Effector memory CD8-positive, alpha-beta T cell (primary cell): ENCODE measurements at places on chromosomes 7 and 10.
A peak's percentile ranks its signal among the peaks of the same experiment; 100 is the strongest.

- DNase-seq = no peak
Measured at GRCh38 chr10:44723619-44724325, 187.4 kb upstream of the TMEM72 start.

GRCh38 chr7:41058986-41059741 lies 643.7 kb downstream of the INHBA start:
- no peak for DNase-seq

GRCh38 chr10:22705527-22705926 lies 8.9 kb downstream of the PIP4K2A start:
- DNase-seq = no peak

DNA sequence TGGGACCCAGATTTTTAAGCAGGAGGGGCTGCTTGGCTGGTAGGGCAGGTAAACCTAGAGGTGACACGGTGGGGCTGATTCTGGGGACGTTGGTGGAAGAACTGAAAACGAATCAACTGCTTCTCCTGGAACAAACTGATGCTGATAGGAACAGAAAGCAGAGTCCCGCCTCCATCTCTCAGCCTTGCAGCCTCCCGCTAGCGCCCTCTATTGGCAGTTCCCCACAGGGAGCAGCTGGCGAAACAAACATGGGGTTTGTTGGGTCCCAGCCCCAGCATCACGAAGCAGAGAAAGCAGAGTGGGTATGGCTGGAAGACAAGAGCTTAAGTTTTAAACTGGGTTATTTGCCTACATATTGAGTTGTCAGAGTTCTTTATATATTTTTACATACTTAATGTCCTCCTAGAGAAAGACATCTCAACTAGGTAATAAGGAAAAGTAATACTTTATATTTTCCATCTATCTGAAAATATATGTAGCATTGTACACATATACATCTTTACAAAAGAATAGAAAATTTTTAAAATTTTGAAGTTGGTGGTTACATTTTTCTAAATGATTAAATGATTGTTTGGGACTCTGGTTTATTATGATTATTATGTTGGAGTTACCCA lies 42.3 kb upstream of the FOXI2 start:
- no peak for DNase-seq

DNA sequence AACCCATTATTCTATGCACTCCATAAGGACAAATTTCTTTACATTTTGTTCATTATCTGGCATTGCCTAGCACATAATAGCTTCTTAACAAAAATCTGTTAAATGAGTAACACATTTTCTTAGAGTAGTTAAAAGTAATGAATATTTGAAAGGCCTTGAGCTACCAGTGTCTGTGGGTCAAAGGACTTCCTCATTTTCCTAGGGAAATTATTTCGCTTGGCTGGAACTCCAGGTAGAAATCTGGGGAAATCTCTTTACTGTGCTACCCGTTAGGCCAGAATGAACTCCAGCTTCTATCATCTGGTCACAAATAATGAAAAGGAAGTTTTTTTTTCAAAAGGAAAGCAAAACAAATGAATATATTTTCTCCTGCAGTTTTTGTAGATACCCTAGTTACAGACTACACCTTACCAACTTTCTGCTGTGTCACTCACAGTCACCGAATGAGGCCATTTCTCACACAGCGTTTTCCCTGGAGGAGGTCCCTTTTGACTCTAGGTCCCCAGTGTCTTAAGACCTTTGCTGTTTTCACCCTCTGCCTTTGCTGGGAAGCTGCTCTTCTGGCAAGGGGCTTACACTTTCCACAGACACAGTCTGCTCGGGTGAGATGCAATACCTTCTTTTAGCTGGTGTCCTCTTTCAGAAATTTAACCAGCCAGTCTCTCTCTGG lies 1.6 kb downstream of the SAMD9L start:
- DNase-seq = no peak

DNA sequence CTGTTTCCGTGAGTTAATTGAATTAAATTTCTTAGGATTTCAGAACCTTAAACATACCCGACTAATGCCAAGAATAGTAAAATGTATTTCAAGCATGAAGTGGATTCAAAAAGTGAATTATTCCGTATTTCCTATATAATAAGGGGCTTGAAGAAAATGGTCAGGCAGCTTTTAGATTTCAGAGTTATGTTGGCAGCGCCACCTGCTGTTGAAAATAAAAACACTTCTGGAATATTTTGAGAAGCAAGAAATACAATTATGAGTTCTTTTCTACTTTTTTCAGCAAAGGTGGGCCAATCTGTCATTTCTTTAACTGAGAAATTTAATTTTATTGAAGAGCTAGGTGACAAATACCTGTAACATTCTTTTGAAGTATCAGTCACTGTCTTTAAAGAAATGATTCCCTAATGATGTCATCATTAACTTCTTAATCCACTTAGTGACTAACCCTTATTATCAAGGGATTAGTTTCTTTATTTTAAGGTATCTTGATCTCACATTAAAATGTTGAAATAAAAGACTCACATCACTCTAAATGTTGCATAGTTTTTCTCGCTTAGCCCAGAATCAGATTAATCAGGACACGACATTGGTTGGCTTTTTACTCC lies 36.6 kb upstream of the AGR3 start:
- DNase-seq = peak; percentile 6

- DNase-seq = no peak
Measured at GRCh38 chr7:140638173-140638791, 2.3 kb downstream of the DENND2A start.

DNA sequence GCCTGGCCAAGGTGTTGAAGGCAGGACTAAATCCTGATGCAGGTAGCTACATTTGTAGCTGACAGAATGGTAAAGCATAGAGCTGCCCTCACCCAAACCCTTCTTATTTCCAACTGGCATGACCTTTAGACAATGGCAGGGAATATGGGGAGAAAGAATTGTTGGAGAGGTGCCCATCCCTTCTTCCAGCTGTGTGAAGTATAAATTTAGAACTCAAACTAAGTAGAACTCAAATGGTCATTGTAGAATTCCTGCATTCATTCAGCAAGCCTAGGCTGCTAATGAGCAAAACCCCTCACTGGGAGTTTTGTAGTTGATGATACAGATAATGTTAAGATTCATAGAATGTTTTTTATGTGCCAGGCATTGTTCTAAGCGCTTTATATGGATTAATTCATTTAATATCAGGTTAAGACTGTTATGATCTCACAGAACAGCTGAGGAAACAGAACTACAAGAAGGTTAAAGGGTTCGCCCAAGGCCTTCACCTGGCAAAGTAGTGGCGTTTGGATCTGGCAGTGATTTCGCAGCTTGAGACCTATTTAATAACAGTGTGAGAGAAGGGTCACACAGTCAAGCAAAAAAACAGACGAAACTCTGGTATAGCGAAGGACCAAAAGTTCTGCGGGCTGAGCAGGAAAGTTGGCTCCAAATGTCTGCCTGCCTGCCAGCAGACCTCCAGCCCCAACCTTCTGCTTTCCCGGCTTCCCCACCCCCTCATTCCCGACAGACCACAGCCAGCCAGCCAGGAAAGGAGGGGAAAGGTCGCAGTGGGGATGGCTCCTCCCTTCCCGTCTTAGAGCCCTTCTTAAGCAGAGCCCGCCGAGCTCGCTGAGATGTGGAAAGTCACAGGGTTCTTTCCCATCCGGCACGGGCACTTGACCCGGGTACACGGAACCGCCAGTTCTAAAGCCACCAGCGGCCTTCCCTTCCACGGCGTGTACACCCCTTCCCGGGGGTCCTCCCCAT lies 1.6 kb upstream of the HILPDA start:
- DNase-seq = no peak

- no peak for DNase-seq
Measured at GRCh38 chr7:141928845-141929195, 12.6 kb downstream of the OR9A4 start.

DNA sequence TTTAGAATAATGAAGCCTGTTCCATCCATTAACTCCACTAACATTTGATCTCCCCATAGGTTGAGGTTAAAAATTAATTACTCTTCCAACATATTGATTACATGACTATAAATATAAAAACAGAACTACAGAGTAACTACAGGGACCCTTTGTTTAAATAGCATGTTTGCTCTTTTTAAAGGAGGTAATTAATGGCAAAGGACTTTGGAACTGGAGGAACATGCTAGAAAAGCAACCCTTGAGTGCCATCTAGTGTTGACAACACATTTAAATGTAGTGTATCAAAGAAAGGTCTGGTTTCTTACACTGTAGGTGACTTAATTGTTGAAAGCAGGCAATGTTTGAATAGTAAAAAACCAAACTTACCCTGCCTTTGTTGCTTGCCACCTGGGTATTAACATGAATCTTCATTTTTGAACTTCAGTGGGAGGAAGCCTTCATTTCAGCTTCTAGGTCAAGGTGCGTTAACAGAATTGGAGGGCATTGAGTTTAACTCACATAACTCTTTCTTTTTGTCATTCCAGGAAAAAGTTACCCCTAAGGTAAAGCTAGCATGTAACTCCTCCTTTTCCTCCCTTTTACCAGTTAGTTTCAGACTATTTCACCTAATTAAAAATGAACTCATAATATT lies 52.6 kb upstream of the CAPZA2 start:
- no peak for DNase-seq

DNA sequence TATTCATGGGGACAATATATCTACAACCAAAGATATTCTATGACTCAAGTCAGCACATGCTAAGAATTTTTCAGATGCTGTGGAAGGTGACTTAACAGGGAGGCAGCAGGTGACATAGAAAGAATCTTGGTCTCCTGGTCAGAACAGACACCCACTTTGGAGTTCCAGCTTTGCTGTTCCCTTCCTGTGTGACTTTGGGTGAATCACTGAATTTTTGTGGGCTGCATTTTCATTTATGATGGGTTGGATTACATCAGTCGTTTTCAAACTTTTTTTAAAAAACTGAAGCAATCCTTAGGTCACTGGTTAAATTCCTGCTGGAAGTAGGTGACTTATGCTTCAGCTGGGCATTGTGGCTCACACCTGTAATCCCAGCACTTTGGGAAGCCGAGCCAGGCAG lies 24.9 kb downstream of the RGR start:
- no peak for DNase-seq

DNA sequence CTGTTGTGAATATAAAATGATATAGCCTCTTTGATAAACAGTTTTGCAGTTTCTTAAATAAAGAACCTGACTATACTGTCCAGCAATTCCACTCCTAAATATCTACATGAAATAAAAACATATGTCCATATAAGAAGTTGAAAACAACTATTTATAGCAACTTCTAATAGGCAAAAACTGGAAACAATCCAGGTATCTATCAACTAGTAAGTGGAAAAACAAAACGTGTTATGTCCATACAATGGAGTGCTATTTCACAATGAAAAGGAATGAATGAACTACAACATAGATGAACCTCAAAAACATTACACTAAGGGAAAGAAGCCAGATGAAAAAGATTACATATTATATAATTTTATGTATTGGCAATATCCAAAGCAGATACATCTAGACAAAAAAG lies 268.9 kb downstream of the CSTF2T start:
- no peak for DNase-seq

DNA sequence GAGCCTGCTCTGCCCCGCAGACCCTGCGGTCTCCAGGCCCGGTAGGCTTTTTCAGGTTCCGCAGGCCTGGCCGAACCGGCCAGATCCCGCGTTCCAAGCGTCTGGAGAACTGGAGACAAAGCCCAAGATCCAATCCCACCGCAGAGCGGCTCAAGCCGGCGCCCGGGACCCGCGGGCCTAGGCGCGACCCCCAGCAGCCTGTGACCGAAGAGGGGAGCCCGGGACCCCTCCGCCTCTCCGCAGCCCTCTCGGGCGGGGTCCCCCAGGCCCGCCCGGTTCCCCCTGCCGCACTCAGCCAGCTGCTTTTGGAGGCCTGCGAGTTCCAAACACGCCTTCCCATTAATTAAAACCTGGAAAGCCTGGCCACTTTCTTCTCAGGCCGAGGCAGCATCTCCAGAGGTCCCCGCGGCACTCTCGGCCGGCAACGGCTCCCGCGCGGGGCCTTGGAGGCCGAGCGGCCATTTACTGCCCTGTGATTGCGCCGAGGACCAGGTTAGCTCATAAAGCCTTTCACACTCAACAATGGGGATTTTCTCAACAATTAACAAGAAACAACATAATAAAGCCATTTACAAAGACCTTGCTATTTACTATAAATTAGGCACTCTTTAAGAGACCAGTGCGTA lies 16.7 kb downstream of the SKIDA1 start:
- no peak for DNase-seq

- DNase-seq = no peak
Measured at GRCh38 chr7:132696332-132696731, 120.1 kb upstream of the PLXNA4 start.

DNA sequence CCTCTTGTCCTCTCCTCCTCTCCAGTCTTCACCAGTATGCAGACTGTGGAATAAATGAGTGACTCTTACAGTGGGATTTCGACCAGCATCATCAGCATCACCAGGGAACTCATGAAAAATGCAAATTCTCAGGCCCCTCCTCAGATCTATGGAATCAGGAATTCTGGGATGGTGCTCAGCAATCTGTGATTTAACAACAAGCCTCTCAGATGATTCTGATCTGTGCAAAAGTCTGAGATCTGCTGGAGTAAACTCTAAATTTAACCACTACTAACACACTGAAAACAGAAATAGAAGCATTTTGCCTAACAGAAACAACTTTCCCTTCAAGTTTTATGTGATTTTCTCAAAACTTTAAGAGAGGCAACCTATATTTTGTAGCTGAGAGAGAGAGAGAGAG lies 124.8 kb upstream of the FAM3C start:
- no peak for DNase-seq

DNA sequence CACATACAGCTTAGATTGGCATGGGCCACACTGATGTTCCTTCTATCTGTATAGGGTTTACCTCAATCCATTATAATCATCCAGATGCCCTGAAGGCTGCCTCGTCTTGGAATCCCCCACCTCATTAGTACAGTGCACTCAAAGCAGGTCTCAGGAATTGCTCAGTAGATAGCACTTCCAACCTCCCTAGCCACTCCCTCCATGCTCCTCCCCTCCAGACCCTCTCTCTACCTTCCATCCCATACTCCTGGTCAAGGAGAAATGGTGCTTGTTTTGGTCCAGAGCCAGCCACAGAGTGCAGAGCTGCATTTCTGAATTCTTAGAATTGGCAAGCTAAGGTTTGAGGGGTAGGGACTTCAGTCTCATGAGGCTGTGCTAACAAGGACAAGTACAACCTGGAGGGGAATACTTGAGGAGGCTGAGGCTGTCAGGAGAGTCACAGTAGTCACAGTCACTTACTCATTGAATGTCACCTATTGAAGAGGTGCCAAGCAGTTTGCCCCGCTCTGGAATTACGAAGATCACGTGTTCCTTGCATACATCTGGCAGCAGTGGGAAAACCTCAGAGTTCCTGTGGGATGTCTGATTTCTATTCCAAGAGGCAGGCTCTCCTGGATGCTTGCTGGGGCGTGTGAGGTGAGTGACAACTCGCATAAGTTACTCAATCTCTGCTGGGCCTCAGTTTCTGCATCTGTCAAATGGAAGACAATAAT lies 60.7 kb upstream of the ZNF746 start:
- DNase-seq = no peak

DNA sequence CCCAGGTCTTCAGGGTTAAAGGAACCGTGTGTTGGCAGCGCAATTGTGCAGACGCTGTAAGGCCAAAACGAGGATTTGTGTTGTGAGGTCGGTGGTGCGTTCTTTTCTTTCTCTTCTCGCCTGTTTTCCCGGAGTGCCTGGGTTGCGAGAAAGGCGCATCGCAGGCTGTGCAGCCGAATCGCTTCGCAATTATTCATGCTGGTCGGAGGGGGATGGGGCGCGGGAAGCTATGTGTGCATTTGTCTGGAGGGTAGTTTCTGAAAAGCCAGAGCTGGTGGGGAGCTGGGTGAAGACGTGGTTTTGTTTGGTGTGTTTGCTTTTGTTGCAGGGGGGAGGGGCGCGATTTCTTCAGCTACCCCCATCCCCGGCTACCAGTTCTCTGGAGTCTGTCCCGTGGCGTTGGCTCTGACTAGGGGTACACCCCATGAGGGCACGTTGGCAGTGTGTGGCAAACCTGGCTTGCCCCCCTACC lies 2.1 kb downstream of the MXI1 start:
- no peak for DNase-seq

- no peak for DNase-seq
Measured at GRCh38 chr7:111108496-111108895, 17.6 kb downstream of the LRRN3 start.
